ENCODE measurements at places on chromosomes 13 and 19.

GRCh38 chr19:5985098-5985783 is 7.3 kb upstream of the RANBP3 start:
- H3K27ac ChIP-seq, result peak overlapping the region; percentile 77
- no peaks in the 10 kb centered on the region for H3K36me3 ChIP-seq
- no peaks in the 10 kb centered on the region for H3K27me3 ChIP-seq
- no peaks in the 10 kb centered on the region for H3K4me1 ChIP-seq
- DNase-seq, result no peak
- no peak overlapping the region for H3K4me3 ChIP-seq

DNA sequence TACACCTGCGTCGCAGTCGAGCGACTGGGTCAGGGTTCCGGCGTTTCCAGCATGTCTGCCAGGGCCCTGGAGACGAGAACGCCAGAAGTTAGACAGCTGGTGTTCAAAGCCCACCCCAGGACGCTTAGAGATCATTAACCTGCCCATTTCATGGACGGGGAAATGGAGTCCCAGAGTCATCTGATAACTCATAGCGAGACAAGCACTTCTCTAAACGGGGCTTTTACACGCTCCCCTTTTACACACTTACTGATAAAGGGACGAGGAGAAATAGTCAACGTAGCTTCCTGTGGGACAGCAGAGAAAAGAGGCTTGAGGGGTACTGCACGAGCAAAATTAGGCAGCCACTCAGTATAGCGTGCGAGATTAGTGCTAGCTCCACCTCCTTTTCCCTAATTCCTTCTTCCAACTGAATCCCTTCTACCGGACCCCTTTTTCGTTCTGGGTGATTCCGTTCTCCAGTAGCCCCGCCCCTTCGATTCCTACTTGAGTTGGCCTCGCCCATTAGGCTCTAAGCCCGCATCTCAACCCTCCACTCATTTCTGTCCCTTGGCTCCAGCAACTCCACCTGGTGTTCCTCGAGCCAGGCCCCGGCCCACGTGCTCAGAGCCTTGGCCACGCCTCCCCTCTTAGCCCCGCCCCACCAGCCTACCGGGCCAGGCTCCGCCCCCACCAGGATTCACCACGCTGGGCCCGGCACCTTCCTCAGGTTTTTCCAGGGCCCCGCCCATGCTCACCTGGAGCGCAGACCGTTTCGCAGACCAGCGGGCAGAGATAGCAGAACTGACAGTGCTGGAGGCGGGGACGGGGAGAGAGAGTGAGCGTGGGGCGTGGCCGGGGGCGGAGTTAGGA is 3.7 kb downstream of the HRC start:
- peak; percentile 80 for DNase-seq
- peak overlapping the region; percentile 71 for H3K27ac ChIP-seq
- peaks cover 5% of the 10 kb centered on the region for H3K4me1 ChIP-seq
- H3K36me3 ChIP-seq, result no peaks in the 10 kb centered on the region
- H3K27me3 ChIP-seq, result no peaks in the 10 kb centered on the region

- H3K36me3 ChIP-seq, result peaks cover 5% of the 10 kb centered on the region
- no peak overlapping the region for H3K27ac ChIP-seq
- H3K4me3 ChIP-seq, result no peak overlapping the region
- H3K27me3 ChIP-seq, result no peaks in the 10 kb centered on the region
- DNase-seq, result no peak
Observed at GRCh38 chr13:112883241-112883945, 85.6 kb upstream of the MCF2L start.

DNA sequence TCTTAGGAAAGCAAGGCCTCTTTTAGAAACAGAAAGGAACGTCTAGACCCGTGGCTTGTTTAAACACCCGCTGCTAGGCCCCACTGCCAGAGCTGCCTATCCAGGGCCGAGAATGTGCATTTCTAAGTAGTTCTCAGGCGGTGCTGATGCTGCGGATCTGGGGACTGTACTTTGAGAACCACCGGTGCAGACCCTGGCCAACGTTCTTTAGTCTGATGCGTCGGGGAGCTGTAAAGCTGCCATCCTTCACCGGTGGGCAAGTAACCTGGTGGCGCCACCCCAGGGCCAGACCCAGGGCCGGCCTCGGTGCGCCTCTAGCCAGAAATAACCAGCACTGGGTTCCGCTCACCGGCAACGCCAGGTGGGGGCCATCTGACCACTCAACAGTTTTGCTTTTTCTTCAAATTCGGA is 47.1 kb downstream of the TGDS start:
- peak overlapping the region; percentile 99 for H3K27ac ChIP-seq
- H3K27me3 ChIP-seq, result no peaks in the 10 kb centered on the region

DNA sequence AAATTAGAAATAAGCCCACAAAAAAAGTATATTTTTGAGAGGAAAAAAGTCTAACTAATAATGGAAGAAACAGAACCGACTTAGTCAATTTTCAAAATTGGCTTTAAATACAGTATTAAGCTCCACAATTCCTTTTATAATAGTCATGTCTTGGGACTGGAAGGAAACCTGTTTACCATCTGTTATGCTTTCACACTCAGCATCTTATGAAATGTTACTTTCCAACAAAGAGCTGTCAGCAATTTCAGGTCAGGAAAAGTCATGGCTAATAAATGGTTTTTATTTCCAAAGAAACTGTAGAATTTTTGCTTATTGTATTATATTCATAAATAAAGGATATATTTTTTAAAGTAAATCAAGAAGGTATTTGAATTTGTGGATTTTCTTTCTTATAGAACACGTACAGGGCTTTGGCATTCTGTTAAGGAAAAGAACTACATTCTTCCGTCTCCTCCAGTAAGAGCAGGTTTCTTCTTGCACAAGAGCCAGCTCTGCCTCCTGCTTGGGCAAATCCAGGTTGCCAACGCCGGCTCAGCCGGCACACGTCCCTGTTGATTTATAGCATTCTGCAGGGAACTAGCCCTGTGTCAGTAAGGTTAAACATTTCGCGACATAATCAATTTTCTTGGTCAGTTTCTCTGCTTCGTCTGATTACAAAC is 52.9 kb upstream of the GPR12 start:
- H3K4me1 ChIP-seq, result no peaks in the 10 kb centered on the region
- no peaks in the 10 kb centered on the region for H3K36me3 ChIP-seq

GRCh38 chr13:41056194-41056593 is 5.1 kb upstream of the WBP4 start:
- H3K36me3 ChIP-seq, result no peaks in the 10 kb centered on the region
- no peak for DNase-seq
- H3K27me3 ChIP-seq, result no peaks in the 10 kb centered on the region
- peaks cover 37% of the 10 kb centered on the region for H3K4me1 ChIP-seq
